ENCODE measurements at places on chromosomes 16 and 17. TPM values are rescaled to one million over a fixed set of nuclear protein-coding genes. Genes with fewer than 3 reads are reported as not detected.

OR1A1 gene
- total RNA-seq: not detected

ALOX15B gene
- 0.69 TPM for total RNA-seq

ST6GALNAC1 gene
- total RNA-seq: 3.6 TPM

CLDN6 gene
- not detected for total RNA-seq

ZSCAN10 gene
- total RNA-seq: not detected

LRRC75A gene
- 3.6 TPM for total RNA-seq

TMEM92 gene
- 0.16 TPM for total RNA-seq

E4F1 gene
- 24.5 TPM for total RNA-seq

KCNJ18 gene
- total RNA-seq: not detected

GPRC5B gene
- total RNA-seq: 14.1 TPM

PRSS8 gene
- total RNA-seq: not detected

KRT15 gene
- 129 TPM for total RNA-seq

MGAT5B gene
- total RNA-seq: 0.31 TPM

SGCA gene
- 58.1 TPM for total RNA-seq

CRYM gene
- total RNA-seq: not detected

SEZ6L2 gene
- total RNA-seq: 1.6 TPM

AIPL1 gene
- not detected for total RNA-seq

MYH2 gene
- total RNA-seq: 1.0 TPM

SLC5A11 gene
- 0.27 TPM for total RNA-seq

All from gastroesophageal sphincter (tissue), 4 donors.